ENCODE measurements at places on chromosomes 3 and 15.

DNA sequence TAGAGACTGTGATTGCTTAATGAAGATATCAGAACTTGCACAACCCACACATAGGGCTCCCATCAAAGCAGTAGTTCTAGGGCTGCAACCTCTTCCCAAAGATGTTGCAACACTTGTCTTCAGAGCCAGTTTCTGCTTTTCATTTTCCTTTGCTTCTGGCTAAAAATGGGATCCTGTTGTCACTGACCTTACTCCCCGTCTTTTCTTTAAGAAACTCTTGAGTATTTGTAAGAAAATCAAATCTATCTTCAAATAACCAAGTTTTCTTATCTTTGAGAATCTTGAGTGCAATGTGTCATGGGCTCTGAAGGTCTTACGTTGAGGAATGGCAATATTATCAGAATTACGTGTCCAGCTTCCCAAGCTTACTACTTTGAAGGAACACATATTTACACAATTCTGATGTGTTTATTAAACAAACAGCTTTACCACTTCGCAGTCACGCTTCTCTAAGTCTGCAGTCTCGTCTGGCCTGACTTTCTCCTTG lies 24.1 kb downstream of the CACNA1D start:
- no peak for DNase-seq

DNA sequence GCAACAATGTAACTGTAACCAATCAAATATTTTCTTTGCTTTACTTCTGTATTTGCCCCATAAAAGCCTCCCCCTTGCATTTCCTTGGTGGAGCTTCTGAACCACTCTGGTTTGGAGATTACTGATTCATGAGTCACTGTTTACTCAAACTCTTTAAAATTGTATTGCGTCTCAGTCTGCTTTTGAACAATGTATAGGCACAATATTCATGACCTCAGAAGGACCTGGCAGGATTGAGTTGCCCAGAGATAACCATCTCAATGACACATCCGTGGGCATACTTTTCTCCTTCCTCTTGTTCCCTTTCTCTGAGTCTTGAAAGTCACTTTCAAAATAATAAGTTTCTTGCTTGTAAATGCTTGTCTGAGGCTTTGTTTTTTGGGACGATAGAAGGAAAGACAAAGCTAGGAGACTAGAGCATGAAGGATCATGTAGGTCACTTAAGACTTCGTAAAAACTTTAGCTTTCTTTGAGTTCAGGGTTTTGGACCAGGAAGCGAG lies 57.1 kb upstream of the POU1F1 start:
- no peak for DNase-seq

DNA sequence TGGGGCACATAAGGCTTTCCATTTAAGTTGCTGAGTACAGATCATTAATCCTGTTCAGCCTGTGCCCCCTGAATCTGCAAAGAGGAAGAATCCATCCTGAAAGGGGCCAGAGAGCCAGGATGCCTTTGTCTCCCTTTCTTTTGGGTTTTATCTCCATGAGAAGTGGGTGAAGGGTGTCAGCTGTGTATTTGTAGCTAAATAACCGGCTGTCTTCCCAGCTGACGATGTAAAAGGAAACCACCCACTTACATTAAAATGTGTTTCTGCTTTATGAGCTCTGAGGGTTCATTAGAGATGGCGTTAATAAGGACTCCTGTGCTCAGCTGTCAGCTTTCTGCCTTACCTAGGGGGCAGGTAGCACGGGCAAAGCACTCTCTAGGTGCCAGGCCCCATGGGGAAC lies 83.4 kb downstream of the SLCO3A1 start:
- DNase-seq = no peak

DNA sequence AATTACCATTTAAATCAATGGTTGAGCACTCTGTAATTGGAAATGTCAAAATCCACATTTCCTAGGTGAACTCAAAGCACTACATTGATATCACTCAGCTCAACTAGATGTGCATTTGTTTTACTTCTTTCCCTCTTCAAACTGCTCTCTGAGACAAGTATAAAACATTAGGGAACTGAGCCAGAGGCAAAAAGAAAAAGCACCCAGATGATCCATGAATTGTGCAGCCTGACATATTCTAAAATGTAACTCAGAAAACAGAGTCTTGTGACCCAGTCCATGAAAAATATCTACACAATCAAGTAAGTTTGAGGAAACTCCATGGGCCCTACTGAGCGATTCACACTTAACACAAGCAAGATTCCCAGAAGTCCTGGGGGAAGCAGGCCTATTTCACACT lies 9.8 kb downstream of the SRGAP3 start:
- DNase-seq = no peak

GRCh38 chr15:71330638-71331162 lies 215.4 kb downstream of the THSD4 start:
- DNase-seq = no peak

- no peak for DNase-seq
Measured at GRCh38 chr15:40940296-40940801, 11.2 kb downstream of the DLL4 start.

- no peak for DNase-seq
Measured at GRCh38 chr3:37621771-37622170, 239.9 kb upstream of the CTDSPL start.

- DNase-seq = no peak
Measured at GRCh38 chr3:49654955-49655556, 19.1 kb upstream of the APEH start.

GRCh38 chr3:150469031-150469930 lies 61.2 kb downstream of the TSC22D2 start:
- no peak for DNase-seq

GRCh38 chr3:4520033-4520816 lies 27.1 kb downstream of the ITPR1 start:
- no peak for DNase-seq

DNA sequence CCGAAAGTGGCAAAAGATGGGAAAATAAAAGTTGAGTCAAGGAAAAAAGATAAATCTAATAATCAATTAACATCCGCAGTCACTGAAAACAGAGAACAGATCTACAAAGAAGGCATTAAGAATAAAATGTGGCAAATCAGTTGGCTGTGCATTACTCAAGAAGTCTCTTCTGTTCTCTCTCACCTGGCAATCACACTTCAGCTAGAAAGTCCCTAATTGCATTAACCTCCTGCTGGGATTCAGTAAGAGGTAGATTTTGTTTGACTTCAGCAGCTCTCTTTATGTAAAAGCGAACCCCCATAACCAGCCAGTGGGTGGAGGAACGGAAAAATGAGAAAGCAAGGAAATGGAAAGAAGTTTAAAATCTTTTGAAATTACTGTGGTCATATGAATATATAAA lies 94.7 kb upstream of the PLXND1 start:
- DNase-seq = no peak

- no peak for DNase-seq
Measured at GRCh38 chr3:55160241-55160983, 232.6 kb upstream of the LRTM1 start.

DNA sequence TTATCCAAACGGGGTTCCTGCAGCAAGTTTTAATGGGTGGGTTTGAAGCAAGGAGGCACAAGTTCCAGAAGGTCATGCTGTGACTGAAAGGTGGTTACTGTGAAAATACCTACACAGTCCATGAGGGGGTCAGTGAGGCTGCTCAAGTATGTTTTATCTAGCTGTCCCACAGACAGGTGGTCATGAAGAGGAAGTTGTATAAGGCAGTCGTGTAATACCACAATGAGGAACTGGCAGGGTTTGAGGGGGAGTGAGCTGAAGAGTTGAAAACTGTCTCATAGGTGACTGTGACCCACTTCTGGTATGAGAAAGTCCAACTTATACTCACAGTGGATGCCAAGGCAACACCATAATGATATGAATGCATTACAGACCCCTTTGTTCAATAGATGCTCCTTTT lies 856.8 kb downstream of the OTOL1 start:
- no peak for DNase-seq

Data from activated CD8-positive, alpha-beta T cell treated with anti-CD3 and anti-CD28 coated beads, Interleukin-2, amount 10 ng/mL, durations not matched to agents 7 days and 5 days (primary cell).